Hematopoietic multipotent progenitor cell treated with erythropoietin and hydrocortisone succinate and interleukin-3 and kit ligand, for 8 days (in vitro differentiated cells): ENCODE measurements at places on chromosomes 1 and 21.
A peak's percentile ranks its signal among the peaks of the same experiment; 100 is the strongest.

DNA sequence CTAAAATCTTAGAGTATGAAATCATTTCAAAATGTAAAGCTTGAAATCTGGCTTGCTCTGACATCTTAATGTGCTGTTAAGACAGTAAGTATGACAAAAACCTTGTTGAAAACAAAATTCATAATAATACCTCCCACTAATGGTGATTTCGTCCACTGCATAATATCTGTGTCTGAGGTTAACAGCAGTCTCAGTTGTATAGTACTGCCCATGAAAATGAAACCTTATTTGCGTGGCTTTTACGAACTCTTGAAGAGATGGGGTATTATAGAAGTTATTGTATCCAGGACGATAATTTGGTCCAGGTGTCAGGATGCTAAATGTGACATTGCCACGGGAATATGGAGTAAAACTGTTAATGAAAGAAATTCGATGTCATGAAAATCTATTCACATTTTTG lies 99.9 kb downstream of the USH2A start:
- no peak for DNase-seq

DNA sequence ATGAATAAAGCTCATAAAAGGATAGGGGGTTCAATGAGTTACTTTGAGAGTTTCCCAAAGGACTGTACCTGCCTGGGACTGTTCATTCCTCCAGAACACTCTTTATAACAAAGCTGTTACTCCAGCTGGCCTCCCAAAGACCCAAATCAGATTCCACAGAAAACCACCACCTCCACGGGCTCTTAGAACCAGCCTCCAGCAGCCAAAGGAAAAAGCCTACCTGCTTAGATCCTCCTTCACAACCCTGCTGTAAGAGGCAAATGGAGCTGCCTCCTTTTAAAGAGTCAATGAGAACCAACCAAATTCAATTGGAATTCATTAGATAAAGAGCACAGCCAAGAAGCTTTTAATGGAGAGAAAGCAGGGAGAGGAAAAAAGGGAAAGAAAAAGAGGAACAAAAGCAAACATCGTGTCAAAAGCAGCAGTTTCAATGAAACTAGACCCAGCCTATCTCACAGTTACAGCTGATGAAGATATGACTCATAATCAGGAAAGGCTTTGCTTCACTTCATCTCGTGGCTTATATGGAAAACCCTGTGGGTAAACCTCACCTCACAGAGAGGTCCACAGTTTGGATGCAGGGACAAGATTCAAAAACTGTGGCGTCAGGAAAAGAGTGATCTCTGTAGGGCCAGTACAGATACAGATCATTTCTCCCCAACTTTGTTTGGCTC lies 27.8 kb upstream of the FMO4 start:
- no peak for DNase-seq

GRCh38 chr1:112312315-112312714 lies 83.7 kb upstream of the CTTNBP2NL start:
- DNase-seq: no peak

DNA sequence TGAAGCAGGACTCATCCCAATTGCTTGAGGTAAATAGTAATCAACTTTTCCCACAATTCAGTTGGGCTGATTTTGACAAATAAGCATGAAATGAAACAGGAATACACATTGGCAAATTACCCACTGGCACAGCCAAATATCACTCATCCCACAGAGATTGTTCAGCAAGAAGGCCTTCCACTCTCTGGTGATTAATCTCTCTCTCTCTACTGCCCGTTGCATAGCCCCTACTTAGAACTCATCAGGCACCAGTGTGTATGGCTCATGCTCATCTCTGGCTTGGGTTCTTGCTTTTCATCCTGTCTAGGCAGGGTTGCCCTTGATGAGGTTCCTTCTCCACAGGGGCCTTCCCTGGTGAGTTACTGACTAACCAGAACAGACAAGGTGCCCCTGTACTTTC lies 1.1 kb downstream of the BSDC1 start:
- DNase-seq: no peak

DNA sequence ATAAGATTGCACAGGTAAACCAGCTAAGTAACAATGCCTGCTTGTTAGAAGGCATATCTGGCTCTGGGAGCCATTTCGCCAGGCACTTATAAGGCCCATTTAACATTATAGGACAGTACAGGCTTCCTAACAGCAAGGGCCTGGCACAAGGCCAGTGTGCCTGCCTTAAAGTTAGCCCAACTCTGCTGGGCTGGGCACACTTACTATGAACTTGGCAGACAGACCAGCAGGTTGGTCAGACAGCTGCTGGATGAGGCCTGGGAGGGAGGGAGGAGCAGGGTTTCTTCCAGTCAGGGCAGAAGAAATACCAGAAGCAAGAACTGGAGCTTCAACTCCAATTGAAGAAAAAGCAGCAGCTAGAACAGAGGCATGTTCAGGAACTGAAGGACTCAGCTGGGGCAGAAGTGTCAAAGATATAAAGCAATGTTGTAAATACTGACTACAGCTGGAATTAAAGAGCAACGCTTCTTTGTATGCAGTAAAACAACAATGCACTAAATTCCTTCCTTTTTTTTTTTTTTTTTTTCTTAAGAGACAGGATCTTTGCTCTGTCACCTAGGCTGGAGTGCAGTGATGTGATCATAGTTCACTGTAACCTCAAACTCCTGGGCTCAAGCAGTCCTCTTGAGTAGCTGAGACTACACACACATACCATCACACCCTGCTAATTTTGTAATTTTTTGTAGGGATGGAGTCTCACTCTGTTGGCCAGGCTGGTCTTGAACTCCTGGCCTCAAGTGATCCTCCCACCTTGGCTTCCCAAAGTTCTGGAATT lies 4.9 kb downstream of the CACHD1 start:
- DNase-seq: peak; percentile 50

DNA sequence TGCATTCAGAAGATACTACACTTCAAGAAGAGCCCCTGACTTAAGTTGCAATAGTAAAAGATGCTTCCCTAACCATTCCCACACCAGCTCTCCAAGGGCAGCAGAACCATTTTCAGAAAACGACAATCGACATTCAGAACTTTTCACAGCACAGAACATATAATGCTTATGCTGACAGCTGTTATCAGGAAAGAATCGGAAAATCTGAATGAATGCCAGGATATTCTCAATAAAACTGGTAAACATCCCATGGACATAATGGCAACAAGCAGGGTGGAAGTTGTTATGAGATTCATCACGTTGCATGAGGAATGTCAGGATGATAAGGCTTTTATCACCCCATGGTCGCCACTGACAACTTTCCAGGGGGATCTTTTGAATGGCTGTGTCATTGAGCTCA lies 246.6 kb upstream of the CHRM3 start:
- DNase-seq: no peak

- DNase-seq: no peak
These were observed 281.6 kb upstream of the FMN2 start for GRCh38 chr1:239810061-239810481.

GRCh38 chr1:64966158-64966971 lies at the start of gene JAK1:
Gene JAK1 (minus strand): TSS chr1:64966549. CDS start chr1:64886264, 80,285 bp downstream.
- DNase-seq: peak; percentile 70

DNA sequence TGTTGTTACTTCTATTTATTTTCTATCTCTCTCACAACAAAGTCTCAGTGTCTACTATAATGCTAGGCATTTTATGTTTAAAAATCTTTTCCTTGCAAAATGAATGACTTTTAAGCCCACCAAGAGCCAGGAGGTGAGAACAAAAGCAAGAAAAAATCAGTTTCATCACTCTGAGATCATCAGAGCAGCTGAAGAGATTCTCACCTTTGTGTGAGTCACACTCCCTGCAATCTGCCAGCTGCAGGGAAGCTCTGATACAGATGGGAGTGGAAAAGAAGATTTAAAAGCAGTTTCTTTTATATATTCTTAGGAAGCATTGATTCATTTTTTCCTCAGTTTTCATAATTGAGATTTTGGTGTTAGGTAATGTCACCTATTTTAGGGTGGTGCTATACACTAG lies 107.6 kb downstream of the LHX9 start:
- no peak for DNase-seq

DNA sequence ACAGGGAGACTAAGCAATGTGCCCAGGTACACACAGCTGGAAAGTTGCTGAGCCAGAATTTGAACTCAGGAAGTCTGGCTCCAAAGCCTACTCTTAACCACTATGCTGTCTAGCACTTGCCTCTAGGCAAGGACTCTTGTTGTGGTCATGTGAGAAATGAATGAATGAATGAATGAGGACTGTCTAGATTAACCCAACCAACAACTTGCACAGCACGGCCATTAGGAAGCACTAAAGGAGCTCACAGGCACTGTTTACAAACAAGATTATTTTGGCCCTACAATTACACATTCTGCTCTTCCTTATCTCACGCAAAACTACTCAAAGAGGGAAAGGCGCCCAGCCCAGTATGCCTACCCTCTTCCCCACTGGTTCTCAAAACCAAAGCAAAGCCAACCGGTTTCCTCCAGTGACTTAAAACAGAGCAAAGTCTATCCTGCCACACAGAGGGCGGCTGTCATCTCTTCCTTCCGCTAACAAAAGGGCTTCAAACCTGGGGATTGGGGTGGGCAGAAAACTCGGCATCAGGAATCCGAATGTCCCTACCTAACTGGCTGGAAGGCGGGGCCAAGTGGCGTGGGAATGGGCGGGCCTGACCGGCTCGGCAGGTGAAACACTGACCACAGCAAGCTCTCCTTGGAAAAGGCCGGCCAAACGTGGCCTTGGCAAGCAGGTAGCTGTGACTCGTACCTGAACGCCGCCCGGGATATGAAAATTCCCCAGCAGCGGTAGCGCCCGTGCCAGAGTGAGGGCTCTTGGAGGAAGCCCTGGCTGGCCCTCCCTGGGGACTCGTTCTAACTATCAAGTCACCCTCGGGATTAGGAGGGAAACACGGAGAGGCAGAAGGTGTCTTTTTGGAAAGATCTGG lies 948 bp downstream of the STK40 start:
- peak; percentile 63 for DNase-seq

- DNase-seq: no peak
These were observed 17.4 kb upstream of the KLF18 start for GRCh38 chr1:44158871-44159270.

DNA sequence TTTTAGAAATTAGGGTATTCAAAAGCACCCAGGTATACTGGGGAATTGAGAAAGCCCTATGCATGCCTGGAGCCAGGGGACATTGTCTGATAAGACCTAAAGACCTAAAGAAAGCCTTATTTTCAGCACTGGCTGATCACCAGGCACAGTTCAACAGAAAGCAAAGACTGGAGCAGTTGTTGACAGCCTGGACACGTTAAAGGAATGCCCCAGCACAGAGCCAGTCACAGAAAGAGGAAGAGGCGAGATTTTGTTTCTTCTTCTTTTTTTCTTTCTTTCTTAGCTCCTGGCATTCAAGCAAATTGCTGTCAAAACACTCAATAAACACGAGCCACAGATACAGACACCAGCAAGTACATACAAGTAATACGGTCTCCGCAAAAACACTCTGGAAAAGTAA lies 40.4 kb downstream of the RNF187 start:
- DNase-seq: no peak

DNA sequence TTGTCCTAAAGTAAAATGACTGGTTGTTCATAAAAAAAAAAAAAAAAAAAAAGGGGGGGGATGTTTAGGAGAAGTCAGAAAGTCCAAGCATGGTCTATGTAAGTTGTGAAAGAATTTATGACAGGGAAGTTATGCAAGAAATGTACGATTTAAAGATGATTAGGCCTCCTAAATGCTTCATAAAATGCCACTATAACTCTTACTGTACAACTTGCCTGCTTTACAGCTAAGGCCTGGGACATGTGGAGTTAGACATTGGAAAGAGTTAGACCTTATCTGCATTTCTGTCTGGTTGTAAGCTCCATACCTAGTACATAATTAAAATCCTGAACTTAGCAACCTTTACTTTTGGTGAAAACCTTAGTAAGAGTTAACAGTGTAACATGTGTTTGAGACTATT lies 150.0 kb downstream of the TPR start:
- DNase-seq: no peak

DNA sequence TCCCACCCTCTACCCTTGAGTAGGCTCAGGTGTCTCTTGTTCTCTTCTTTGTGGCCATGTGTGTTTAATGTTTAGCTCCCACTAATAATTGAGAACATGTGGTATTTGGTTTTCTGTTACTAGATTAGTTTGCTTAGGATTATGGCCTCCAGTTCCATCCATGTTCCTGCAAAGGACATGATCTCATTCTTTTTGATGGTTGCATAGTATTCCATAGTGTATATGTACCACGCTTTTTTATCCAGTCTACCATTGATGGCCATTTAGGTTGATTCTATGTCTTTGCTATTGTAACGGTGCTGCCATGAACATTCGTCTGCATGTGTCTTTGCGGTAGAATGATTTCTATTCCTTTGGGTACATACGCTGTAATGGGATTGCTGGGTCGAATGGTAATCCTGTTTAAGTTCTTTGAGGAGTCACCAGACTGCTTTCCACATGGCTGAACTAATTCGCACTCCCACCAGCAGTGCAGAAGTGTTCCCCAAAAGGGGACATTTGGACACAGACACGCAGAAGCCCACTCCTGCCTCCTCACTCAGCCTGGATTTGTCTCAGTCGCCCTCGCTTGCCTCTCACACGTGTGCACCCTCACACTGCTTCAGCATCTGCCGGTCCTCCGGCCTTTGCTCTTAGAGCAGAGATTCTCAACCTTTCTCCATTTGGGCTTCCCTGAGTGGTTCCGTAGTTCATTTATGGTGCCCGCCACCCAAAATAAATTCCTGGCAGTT lies 3.7 kb downstream of the MX2 start:
- DNase-seq: no peak

GRCh38 chr1:216310776-216311175 lies 112.5 kb downstream of the USH2A start:
- DNase-seq: peak; percentile 24

- DNase-seq: no peak
These were observed 990 bp downstream of the VWA5B1 start for GRCh38 chr1:20291645-20292084.

- no peak for DNase-seq
These were observed 172.8 kb downstream of the PTGER3 start for GRCh38 chr1:70874818-70875217.

DNA sequence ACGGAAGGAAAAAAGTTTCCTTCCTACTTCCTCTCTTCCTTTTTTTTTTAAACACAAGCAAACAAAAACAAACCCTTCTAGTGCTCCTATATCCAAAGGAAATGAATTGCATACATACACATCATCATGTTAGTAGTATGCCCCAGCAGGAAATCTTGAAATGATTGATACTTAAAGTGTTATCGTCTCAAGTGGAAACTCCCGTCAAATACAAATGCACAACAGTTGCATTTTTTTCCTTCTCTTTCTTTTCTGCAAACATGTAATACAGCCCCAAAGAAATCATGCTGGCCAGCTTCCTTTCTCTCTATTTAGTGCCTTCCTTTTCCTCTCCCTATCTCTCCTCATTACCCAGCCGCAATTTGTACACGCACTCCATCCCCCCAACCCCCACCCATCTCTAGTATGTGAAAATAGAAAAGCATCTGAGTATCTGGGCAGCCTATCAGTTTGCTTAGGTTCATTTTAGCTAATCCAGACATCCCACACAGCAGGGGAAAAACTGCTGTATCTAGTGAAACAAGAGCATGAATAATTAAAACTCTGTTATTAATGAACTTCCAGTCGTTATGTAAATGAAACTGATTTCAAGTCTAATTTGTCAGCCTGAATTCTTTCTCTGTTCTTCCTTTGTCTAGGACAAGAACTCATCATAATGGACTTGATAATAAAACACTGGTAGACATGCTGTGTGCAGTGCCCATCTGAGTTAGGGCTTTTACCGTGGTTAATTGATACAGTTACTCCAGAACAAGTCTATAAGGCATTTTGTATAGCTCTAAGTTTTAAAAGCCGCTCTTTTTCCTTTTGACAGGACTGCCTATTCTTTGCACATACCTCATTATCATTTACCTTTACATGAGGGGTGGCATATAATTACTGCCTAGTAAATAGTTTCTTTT lies 336.5 kb upstream of the ADGRL2 start:
- no peak for DNase-seq
